A549 treated with ZK216348 at 1 μM for 4 hours (cell line): ENCODE measurements at places on chromosomes 1 and 21. TPM values are rescaled to one million over a fixed set of nuclear protein-coding genes. Genes with fewer than 3 reads are reported as not detected.

Gene SELP
- total RNA-seq: not detected in 5 replicates

Gene NIBAN1
- total RNA-seq: 0.68 to 1.6 TPM (median 1.0 TPM) in 5 replicates

Gene HSD17B7
- 7.6 to 10.3 TPM (median 8.8 TPM) in 5 replicates for total RNA-seq

Gene PLEKHN1
- total RNA-seq: 4.0 to 6.6 TPM (median 5.4 TPM) in 5 replicates

Gene TPTE
- not detected in 5 replicates for total RNA-seq

Gene NRIP1
- total RNA-seq: 7.4 to 18.0 TPM (median 16.6 TPM) in 5 replicates

Gene SLC44A3
- total RNA-seq: 1.3 to 2.5 TPM (median 1.6 TPM) in 5 replicates
